ENCODE measurements at places on chromosomes 11 and 22.

GRCh38 chr11:46855167-46855566, 9.1 kb upstream of the CKAP5 start:
- no peak for DNase-seq

DNA sequence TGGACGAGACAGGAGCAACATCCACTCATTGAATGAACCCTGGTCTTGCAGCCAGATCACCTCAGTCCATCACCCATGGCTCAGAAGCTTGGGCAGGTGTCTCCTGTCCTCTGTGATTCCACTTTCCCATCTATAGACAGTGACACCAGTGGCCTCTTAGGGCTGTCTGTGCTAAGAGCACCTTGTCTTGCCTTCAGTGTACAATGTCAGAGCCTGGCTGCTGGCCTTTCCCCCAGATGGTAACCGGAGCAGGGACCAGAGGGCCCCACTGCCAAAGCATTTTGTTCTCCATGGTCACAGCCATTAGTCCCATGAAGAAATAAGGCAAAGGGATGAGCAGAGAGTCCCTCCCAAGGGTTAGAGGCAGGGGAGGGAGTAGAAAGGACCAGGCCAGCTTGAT, 35.4 kb downstream of the PKNOX2 start:
- DNase-seq, result no peak

DNA sequence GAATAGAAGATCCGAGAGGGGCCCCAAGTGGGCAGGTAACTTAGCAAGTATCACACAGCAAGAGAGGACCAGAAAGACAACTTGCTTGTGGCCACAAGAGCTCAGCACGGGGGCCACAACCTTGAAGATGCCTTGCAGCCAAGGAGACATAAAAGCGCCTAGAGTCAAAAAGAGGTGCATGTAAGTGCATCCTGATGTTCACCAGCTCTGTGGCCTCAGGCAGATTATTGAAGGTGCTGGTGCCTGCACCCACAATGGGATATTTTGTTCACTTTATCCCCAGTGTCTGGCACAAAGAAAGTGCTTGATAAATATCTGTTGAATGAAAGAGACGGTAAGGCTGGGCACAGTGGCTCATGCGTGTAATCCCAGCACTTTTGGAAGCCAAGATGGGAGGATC, 106.0 kb upstream of the ASPHD2 start:
- DNase-seq, result no peak

DNA sequence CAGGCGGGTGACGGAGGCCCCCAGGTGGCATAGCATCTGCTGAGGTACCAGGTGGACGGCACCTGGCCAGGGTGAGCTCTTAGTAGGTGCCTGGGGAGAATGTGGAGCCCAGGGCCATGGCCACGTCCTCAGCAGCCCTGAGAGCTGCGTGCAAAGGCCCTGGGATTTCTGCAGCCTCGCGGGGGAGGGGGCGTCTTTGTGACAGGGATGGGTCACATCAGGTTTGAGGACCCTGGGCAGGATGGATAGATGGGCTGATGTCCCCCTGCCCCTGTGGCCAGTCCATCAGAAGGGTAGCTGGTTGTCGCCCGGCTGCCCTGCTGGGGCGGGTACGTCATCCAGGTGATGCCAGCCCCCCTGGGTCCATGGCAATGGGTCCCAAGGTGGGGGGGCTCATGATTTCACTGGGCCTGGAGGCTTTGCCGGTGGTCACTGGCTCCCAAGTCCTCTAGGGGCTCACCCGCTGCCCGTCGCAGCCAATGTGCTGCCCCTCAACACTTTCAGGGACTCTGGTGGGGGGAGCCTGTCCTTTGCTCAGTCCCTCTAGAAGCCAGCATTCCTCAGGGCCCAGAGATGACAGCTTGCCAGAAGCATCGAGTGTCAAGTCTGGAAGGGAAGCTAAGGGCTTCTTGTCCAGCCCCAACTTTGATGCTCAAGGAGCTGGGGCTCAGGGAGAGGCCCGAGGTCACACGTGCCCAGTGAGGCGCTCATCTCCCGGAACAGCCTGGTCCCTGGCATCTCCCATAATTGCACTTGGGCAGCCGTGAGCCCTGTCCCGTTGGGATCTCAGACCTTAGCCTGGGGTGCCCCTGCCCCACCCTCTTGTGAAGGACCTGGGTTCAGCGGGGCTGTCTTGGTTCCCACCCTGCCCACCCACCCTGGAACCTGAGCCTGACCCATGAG, 777 bp downstream of the TBX10 start:
- DNase-seq, result no peak

DNA sequence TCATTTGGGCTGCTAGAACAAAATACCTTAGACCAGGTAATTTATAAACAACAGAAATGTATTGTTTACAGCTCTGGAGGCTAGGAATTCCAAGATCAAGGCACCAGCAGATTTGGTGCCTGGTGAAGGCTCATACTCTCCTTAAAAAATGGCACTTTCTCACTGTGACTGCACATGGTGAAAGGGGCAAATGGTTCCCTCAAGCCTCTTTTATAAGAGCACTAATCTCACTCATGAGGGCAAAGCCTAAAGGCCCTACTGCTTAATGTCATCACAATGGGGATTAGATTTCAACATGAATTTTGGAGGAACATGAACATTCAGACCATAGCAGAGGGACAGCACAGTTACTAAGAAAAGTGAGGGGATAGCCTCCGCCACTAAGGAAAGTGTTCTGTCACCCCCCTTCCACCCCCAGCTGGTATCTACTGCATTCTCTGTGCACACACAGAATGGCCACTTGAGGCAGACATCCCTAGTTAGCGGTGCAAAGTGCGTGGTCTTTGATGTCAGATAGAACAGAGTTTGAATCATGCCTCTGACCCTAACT, 47.2 kb upstream of the CEP295 start:
- DNase-seq, result no peak

DNA sequence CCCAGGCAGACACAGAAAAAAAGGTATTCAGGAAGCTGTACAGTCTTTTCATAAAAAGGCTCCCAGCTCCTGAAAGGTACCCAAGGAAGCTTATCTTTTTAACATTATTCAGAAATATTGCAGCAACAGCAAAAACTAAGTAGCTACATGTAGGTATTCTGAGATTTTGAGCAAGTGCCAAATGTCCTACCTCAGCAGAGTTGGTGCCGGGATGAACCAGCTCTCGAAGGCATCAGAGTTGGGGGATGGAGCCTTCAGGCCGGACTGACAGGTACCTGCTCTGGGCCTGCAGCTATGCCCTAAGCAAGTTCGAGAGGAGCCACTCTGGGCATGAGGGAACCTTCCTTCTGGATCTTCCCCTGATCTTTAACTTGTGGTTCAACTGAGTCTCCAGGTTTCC, 77.1 kb upstream of the TTC12 start:
- no peak for DNase-seq
